ENCODE measurements at places on chromosomes 2 and 18. TPM values are rescaled to one million over a fixed set of nuclear protein-coding genes. Genes with fewer than 3 reads are reported as not detected.

DNA sequence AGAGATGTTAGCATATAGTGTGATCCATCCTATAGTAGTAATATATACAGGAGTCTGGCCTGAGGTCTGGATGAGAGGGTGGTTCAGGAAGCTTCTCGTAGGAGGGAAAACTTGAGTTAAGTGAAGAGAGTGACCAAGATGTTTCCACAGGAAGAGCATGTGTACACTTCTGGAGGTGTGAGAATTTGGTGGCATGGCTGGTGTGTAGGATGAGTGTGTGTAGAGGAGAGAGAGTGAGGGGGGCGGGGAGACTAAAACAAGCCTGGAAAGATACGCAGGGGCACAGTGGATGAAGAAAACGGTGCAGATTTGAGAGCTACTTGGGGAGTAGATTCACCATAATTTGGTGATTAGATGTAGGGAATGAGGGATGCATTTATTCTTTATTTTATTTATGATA lies 43.5 kb upstream of the CTLA4 start:
- DNase-seq = no peak

DNA sequence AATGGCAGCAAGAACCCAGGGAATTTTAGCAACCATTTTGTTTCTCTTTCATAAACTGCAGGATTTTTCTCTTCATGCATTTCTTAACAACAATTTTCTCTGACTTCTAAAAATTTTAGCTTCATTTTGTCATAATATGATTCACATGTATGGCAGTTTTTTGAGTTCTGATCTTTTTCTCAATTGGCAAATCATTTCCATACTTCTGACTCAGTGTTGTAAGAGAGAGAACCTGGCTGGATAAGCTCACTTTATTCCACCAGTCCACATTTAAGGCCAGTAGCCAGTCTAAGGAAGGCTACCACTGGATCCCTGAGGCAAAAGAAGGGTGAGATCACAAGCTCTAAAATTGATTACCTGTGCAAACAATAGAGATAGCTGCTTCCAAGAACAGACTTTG lies 42.8 kb upstream of the COL3A1 start:
- DNase-seq = no peak

GRCh38 chr2:153291718-153292117 lies 186.8 kb downstream of the RPRM start:
- no peak for DNase-seq

DNA sequence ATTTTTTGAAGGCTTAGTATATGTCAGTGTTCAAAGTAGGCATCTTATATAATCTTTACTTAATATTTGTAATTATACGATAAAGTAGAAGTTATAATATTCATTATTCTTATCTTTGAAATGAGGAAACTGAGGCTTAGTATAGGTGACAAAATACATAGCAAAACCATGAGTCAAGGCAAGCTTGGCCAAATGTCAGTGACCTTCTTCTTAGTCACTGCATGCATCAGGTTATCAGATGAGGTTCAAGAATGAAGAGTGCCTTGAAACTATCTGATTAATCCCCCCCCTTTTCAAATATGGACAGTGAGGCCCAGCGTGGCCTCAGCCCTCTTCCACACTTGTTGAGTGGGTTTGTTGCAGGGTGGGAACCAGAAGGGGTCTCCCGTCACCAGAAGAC lies 59.3 kb downstream of the PMAIP1 start:
- no peak for DNase-seq

- DNase-seq = no peak
Observed at GRCh38 chr2:197486175-197486574, 13.5 kb downstream of the HSPD1 start.

DNA sequence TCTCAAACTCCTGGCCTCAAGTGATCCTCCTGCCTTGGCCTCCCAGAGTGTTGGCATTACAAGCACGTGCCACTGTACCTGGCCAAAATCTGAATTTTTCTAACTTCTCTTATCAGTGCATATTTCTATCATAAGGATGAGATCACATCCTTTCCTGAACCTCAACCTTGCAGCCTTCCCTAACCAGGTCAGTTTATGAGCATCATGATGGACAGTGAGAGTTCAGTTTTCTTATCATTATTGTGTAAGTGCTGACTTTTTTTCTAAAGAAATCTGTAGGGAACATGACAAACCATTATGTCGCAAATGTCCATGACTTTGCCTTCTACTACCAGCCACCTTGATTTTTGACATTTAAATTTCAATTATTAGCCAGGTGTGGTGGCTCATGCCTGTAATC lies 31.5 kb downstream of the MRPL33 start:
- no peak for DNase-seq

GRCh38 chr18:24089515-24090337 lies 49.1 kb upstream of the CABYR start:
- no peak for DNase-seq

DNA sequence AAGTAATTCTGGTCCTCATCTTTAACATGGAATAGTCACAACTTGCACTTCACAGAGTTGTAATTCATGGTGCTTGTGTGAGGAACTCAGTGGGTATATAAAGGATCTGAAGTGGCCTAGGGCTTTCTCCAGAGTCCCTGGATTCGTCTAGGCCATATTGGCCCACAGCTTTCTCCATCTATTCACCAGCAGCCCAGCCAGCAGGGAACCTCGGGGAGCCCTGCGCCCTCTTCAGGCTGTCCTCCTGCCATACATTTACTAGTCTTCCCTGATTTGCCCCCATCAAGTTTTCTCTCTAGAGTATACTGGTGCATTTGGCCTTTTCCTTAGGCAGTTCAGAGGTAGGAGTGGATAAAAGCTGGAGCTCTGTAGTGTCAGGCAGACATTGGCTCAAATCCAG lies 278.3 kb downstream of the MYCN start:
- DNase-seq = no peak

DNA sequence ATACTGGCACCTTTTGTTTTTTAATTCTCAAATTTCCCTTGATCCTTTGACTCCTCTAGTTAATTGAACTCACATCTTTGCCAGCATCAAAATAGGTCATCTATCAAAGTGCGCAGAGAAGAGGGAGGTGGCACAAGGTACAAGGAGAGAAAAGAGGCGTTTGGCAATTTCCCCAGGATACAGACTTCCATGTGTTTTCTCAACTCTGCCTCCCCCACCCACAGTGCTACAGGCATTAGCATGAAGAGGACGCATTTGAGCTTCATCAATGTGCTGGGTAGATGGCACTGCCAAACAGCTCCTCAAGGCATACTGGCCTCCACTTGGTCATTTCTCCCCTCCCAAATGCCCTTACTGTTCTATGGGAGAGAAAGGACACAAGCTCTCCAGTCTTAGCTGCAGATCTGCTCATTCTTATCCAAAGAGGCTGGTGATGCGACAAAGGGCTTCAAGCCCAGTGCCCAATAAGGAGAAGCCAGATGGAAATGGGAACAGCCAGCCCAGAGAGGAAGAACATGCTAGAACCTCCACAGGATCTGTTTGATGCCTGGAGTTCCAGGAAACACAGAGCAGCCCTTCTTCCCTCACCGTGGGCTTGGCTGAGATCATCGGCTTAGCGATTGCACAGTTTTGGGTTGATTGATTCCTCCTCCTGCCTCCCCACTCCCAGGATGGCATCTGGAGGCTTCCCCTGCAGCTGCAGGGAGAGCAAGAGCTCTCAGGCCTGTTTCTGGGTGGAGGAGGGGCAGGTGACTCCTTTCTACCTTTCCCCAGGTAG lies 144.7 kb upstream of the SMAD2 start:
- DNase-seq = no peak

- DNase-seq = no peak
Observed at GRCh38 chr18:27278131-27278530, 93.0 kb upstream of the CHST9 start.

RBM44 gene
- not detected for polyA plus RNA-seq

CHN1 gene
- 6.5 TPM for polyA plus RNA-seq

ALKAL2 gene
- 8.0 TPM for polyA plus RNA-seq

KLF7 gene
- polyA plus RNA-seq = 2.9 TPM

MC5R gene
- not detected for polyA plus RNA-seq

Data from kidney (tissue), 22 donors.